ENCODE measurements at places on chromosomes 7 and 10. TPM values are rescaled to one million over a fixed set of nuclear protein-coding genes. Genes with fewer than 3 reads are reported as not detected.

CDHR1 gene
- not detected for total RNA-seq

MBLAC1 gene
- 4.7 TPM for total RNA-seq

SHLD2 gene
- 15.9 TPM for total RNA-seq

CYP26C1 gene
- total RNA-seq, result under 0.01 TPM

ICA1 gene
- total RNA-seq, result 0.09 TPM
